ENCODE measurements at places on chromosomes 3 and 15.
A peak's percentile ranks its signal among the peaks of the same experiment; 100 is the strongest.

GRCh38 chr15:86905625-86906256, 826.1 kb downstream of the AGBL1 start:
- DNase-seq, result no peak

DNA sequence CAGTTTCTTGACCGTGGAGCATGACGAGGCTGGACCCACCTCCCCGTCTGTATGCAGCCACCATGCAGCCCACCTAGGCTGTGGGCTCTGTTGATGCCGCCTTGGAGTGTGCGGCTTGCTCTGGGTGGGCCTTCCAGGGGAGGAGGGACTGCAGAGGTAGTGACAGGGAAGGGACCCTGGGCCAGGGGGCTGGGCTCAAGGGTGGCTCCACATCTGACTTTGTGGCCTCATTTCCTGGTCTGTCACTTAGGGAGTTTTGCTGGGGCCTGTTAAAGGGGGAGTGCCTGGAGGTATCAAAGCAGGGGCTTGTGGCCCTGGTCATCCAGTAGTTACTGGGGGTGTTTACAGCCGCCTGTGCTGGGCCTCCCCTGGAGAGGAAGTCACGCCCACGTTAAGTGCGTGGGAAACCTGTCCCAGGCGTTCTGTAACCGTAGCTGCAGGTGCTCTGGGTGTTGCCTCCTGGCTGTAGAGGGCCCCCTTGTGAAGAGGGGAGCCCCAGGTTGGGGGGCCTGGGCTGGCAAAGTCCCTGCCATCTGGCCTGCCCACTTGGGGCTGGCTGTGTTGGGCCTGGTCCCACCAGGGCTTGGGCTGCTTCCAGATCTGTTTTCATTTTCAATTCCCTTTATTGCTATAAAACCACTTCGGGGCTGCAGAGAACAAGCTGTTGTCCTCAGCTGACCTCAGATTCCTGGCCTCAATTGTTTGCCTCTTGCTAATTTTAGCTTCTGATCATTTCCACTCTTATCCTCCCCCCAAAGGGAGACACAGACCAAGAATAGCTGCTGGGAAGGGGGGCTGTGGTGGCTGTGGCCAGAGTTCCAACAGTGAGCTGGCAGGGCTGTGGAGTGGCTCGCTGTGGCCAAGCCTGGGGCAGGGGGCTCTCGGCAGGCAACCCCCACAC, 26.5 kb downstream of the KLF13 start:
- DNase-seq, result peak; percentile 82

DNA sequence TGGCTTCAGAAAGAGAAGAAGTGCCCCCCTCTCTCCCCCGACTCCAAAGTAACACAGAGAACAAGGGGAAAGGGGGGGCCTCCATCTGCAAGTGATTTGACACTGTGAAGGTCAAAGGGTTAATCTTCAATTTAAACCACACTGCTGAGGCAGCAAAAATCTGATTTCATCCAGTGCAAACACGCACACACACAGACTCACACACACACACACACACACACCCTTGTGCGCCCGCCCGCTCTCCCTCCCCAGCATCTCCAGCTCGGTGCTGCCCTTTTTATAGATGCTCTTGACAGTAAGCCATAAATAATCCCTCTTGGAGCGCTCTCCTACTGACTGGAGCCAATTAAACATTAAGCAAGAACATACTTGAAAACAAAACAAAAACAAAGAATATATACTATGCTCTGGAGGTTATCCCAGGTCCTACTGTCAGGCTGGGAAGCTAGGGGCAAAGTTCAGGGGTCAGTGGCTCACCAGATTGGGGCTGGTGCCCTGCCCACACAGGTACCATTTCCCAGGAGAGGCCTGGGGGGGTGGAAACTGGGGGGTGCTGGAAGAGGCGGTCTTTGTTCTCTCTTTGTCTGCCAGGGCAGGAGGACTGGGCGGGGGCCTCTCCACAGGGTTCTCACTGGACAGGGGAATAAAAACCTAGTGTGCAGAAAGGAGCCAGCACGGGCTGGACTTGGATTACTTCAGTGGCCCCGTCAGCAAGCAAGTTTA, 16.3 kb downstream of the BMF start:
- DNase-seq, result peak; percentile 89

DNA sequence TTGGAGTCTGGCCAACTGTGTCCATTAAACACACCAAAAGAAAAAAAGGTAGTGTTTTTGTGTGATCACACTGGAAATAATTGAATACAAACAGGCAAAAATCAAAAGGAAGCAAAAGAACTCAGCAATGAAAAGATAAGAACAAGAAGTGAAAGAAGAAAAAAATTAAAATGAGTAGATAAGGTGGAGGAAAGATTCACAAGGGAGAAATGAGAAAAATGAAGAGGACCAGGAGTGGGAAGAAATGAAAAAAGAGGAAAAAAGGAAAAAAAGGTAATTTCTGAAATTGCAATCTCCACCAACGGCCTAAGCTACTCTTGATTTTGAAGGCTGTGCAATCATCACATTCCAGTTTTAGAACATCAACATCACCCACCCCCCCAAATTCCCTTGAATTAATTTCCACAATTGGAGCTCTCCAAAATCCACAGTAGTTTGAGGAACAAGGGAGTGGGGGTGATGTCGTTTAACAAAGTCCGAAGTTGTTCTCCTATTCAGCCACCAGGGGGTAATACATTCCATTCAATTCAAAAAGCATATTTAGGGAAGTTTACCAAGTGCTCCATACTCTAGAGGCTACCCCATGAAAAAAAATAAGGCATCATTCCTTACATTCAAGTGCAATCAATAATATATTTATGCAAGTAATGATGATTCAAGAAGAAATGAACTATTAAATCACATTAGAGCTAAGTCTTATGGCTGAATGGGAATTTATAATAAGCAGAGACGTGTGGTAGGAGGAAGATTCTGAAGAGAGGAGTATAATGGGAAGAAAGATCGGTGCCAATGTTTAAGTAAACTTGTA, 37.4 kb downstream of the ZNF860 start:
- DNase-seq, result peak; percentile 13

GRCh38 chr15:28873585-28874190, 12.1 kb upstream of the APBA2 start:
- no peak for DNase-seq

GRCh38 chr15:63063164-63063756, 20.7 kb downstream of the TPM1 start:
- no peak for DNase-seq
